ENCODE measurements at places on chromosomes 7 and 10.

- no peak for DNase-seq
Measured at GRCh38 chr7:27187475-27188385, 2.7 kb upstream of the HOXA11 start.

DNA sequence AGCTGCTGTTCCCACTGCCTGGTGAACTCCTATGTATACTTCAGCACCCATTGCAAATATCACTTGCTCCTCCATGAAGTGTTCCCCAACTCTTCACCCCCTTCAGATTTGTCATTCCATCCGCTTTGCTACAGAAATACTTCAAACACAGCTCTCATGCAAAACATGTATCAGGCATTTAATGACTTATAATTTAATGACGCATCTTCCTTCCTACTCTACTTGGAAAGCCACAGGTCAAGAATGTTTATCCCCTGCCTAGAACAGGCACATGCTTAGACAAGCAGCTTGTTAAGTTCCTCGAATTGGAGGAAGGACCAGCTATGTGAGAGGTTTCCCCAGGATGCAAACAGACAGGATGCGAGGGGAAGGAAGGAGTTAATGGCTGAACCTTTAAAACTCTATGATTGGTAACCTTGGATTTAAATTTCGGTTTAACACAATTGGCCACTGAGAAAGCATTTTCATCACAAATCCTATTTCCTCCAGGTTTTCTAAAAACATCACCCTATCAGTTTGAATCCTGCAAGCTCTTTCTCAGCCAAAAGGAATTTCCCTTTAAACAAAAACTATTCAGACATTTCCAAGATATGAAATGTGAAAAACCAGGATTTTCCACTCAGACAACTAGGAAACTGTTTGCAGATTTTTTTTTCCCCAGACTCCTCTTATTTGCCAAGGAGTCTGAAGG lies 11.5 kb downstream of the CREB3L2 start:
- DNase-seq, result no peak

GRCh38 chr10:25175527-25176420 lies 973 bp downstream of the GPR158 start:
- DNase-seq, result no peak

- DNase-seq, result no peak
Measured at GRCh38 chr7:86846494-86847190, 202.9 kb downstream of the GRM3 start.

GRCh38 chr10:62456611-62457101 lies 82.5 kb downstream of the ZNF365 start:
- no peak for DNase-seq

DNA sequence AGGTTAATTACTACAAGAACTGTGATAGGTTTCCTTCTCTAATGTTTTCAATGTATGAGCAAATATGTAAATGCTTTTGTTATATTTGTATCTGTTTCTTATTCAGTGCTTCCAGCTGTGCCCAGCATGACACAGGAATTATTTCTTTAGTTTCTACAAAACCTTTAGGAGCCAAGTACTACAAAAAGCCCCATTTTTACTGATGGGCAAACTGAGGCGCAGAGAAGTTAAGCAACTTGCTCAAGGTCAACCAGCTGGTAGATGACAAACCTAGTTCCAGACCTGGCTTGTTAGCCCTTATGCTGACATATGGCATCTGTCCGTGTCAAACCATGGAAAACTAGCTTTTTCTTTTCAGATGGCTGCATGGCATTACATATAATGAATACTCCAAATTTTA lies 134.6 kb downstream of the JAZF1 start:
- DNase-seq, result no peak

GRCh38 chr10:1213252-1214070 lies 157.3 kb downstream of the WDR37 start:
- no peak for DNase-seq

- no peak for DNase-seq
Measured at GRCh38 chr10:105149371-105149891, 508.3 kb downstream of the SORCS3 start.

DNA sequence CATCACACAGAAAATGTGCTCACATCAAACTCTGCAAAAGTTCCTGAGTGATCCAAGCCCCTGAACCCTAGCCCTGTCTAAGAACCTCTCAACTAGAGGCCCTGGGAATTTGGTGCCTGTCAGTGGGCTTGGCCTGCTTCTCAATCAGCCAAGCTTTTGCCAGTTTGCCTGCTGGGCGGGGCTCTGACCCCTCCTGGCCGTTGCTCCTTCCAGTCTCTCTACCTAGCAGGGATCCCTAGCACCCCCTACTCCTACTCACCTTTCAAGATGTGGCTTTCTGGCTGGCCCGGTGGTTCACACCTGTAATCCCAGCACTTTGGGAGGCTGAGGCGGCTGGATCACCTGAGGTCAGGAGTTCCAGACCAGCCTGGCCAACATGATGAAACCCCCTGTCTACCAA lies 2.1 kb downstream of the KLRG2 start:
- no peak for DNase-seq

- no peak for DNase-seq
Measured at GRCh38 chr7:36207451-36208291, 54.6 kb downstream of the EEPD1 start.

GRCh38 chr10:113047963-113048781 lies 98.1 kb downstream of the TCF7L2 start:
- no peak for DNase-seq

- DNase-seq, result no peak
Measured at GRCh38 chr7:36147361-36147760, 5.7 kb upstream of the EEPD1 start.

- DNase-seq, result no peak
Measured at GRCh38 chr7:68783684-68784083, 814.6 kb upstream of the AUTS2 start.

DNA sequence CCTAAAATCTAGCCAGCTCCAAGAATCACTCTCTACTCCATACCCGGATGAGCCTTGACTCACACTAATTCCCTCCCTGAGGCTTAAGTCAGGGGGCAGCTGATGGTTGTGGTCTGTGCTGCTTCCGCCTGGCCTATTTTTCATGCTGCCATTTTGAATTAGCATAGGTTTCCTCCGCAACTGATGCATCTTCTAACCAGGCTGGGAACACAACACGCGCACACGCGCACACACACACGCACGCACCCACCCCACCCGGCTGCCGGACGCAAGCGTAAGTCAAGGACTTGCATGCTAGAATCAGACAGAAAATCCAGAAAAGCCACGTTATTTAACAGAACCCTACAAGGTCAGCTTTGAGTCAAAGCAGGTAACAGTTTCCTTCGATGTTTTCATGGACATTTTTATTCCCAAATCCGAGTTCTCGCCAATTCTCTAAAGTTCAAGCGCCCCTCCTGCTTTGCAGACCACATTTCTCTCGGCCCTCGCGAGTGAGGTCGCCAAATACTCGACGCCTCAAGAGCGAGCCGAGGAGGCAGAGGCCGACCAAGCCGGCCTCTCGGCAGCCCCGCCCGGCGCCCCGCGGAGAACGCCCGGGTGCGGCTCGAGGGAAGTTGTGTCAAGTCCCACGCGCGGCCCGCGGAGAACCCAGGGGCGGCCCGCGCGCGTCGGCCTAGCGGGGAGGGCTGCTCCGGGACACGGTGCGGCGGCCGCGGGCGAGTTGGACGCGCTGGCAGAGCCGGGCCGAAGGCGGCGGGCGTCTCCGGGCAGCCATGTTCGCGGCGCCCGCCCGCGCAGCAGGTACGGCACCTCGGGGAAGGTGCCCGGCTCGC lies 961 bp downstream of the SCRN1 start:
- peak; percentile 7 for DNase-seq

- no peak for DNase-seq
Measured at GRCh38 chr7:17506095-17506494, 207.6 kb downstream of the AHR start.

GRCh38 chr10:120279196-120279595 lies 177.8 kb upstream of the PLPP4 start:
- no peak for DNase-seq

GRCh38 chr7:1970895-1971294 lies 261.9 kb downstream of the MAD1L1 start:
- DNase-seq, result no peak

DNA sequence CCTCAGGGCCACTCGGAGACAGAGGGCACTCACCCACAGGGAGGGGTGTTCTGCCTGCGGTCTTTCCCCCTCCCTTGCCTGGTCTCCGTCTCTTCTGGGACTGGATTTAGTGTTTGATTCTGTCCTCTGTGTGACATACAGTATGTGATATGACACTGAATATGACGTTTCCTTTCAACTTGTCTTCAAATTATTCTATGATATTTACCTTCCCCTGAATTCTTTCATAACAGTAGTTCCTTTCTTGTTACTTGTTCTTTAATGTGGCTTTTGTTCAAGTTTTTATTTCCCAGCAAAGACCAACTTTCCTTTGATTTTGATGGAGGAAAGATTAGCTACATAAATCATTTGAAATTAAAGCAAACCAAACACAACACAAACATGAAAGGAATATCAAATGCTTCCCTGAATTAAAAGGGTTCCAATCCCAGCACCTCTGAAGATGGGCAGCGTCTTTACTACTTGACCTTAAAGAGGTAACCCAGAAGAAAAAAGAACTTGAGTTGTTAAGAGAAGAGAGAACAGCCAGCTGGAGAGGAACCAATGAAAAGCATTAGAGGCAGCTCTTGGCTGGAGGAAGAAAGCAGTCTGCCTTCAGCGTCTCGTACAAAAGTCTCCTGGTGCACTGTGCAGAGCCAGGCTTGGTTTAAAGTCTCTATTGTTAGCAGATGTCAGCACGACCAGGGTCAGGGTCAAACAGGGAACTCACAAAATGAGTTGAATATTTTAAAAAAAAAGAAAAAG lies 18.3 kb upstream of the RHEB start:
- no peak for DNase-seq

DNA sequence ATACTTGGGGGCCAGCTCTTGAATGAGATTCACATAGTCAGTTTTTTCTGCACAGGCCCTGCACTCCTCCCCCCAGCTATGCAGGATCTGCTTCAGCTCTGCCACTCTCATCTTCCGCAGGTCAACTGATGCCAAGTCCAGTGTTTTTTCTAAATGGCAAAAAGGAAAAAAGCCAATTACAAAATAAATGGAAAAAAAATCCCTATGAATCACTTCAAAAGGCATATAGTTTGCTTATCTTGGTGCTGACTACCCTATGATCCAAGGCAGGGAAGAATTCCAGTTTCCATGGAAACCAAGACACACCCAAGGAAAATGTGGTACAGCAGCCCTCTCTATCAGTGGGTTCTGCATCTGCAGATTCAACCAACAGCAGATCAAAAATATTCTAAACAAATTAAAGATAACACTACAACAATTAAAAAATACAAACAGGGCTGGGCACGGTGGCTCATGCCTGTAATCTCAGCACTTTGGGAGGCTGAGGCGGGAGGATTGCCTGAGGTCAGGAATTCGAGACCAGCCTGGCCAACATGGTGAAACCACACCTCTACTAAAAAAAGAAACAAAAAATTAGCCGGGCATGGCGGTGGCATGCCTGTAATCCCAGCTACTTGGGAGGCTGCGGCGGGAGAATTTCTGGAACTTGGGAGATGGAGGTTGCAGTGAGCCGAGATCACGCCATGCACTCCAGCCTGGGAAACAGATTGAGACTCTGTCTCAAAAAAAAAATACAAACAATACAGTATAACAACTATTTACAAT lies 17.6 kb downstream of the CDNF start:
- no peak for DNase-seq

DNA sequence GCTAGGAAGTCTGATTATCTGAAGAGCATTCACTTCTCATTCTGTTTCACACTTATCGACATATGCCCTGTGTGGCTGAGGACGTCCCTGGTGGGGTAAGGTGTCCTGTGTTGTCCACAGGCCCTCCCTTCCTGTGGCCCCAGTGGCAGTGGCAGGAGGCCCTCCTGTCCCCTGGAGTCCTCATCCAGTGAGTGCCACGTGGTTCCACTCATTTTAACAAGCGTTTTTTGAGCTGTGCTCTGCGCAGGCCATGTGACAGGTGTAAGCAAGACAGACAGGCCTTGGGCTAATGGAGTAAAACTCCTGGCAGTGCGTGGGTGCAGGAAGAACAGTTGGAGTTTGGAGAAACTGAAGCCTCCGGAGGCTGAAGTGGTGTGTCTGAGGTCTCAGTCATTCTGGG lies 39.3 kb upstream of the PPIF start:
- DNase-seq, result no peak

GRCh38 chr7:105011831-105012502 lies 2.0 kb upstream of the KMT2E start:
- no peak for DNase-seq

DNA sequence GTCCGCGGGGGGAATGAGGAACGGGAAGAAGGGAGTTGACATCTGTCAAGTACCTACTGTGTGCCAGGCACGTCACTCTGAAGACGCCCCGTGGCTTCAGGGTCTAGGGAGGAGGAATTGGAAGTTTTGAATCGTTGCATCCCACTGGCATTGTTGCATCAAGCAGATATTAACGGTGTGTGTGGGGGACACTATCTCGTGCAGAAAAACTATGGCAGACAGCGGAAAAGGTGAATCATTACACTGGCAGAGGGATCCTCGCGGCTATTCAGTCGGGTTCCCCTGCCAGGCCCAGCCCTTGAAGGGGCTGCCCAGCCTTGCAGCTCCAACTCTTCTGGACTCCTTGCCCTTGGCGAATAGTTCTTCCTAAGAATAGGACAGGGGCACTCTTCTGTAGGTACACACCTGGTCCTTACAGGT lies 1.0 kb upstream of the KIAA1549 start:
- no peak for DNase-seq

- DNase-seq, result peak; percentile 22
Measured at GRCh38 chr7:102286237-102287110, at the start of gene SH2B2. Gene SH2B2, plus strand, starts transcription at chr7:102286868. Its CDS starts 13,683 bp downstream, at chr7:102300551.

DNA sequence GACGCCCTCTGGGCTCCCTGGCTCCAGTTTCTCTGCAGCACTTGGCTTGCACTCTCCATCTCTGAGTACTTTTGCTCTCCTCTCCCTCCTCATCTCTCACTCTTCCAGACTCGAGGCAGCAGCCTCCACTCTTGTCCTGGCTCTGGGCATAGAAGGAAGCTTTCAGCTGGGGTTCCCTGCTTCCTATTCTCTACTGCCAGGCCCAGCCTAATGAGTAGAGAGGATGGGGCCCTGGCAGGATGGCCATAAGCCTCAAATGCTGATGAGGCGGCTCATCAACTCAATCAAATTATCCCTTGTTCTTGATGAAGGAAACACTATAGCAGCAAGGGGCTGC lies 55.8 kb downstream of the NEURL1 start:
- no peak for DNase-seq

GRCh38 chr10:12588091-12588860 lies 238.9 kb downstream of the CAMK1D start:
- no peak for DNase-seq

GRCh38 chr10:132104471-132105301 lies 38.9 kb downstream of the JAKMIP3 start:
- no peak for DNase-seq

DNA sequence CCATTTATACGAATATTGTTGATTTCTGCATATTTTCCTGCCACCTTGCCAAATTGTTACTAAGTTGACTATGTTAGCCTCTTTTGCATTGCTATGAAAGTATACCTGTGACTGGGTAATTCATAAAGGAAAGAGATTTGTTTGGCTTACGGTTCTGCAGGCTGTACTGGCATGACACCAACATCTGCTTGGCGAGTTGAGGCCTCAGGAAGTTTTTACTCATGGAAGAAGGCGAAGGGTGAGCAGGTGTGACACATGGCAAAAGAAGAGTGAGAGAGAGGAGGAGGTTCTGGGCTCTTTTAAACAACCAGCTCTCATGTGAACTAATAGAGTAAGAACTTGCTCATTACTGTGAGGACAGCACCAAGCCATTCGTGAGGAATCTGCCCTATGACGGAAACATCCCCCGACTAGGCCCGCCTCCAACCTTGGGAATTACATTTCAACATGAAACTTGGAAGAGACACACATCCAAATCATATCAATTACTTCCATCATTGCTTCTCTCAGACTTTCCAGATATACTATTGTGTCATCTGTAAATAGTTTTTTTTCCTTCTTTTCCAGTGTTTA lies 8.4 kb downstream of the RALA start:
- no peak for DNase-seq

All from activated T-cell treated with anti-CD3 and anti-CD28 coated beads for 1 hour (primary cell).